NCI-H526 treated with DMSO at 0.1 percent for 48 hours (cell line): ENCODE measurements at places on chromosomes 13 and 19.

DNA sequence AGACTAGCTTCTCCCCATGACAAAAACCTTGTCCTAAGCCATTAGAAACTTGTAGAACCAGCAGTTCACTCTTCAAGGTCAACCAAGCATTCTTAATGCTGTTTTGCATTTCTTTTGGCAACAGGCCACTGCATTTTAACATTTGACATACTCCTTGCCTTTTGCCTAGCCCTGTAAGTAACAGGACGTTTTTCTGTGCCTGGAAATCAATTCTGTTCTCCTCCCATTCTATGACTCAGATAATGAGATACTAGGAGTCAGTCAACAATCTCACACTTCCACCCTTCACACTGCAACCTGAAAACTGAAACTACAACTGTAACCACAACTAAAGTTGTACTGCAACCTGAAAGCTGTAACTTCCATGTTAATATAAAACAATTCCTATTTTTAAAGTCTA is 268.7 kb downstream of the MZT1 start:
- DNase-seq: no peak

- DNase-seq: no peak
Measured at GRCh38 chr13:33582121-33582520, 235.8 kb upstream of the RFC3 start.

- DNase-seq: no peak
Measured at GRCh38 chr13:107665926-107666458, 549.3 kb downstream of the LIG4 start.

DNA sequence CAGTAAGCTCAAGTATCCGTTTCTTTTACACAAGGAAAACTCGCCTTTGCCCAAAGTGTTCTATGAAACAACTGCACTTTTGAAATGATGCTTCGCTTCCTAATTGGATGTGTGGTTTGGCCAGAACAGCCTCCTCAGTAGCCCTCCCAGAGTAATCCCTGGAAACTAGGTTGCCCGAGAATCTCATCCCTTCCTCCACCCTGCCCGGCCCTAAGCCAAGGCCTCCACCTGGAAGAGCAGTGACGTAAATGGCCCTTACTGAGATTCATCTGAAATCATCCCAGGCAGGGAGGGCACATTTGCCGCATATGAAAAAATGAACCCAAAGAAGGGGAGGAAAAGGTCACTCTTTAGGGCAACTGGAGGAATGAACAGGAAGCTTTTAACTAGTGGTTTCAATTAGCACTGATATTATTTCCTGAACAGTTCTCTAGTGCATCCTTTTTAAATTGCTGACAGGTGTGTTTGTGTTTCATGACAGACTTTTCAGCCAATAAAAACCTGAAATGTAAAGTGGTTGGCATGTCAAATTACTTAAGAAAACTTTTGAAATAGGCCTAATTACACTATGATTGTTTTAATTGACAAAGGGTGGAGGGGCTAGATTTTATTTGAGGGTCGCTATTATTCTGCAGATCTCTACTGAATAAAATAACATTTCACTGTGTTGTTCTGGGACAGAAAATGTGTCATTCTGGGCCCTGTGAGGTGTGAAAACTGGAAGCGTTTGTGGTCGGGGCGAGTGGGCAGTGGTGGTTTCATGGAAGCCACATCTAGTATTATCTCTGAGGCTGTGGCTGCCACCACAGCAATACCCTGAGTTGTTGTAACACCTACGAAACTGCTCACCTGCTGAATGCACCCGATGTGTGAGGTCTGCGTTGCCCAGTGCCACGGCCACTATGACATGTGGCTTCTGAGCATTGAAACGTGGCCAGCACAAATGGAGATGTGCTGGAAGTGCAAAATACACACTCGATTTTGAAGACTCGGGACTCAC is 112.1 kb downstream of the ZIC5 start:
- DNase-seq: no peak

DNA sequence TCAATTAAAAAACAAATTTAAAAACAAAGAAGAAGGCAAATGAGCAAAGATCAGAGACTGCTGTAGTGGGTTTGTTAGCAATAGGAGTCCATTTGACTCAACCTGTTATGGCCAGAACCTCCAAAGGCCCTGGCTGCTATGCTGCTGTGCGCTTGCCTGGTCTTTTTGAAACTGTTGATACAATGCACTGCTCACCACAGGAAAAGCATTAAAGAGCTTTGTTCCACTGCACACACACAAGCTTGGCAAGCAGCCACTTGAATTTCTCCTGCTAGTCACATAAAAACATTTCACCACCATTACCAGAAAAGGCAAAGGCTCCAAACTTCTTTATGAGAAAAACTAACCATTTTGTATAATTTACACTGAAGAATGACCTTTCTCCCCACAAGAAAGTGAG is 132.2 kb downstream of the FREM2 start:
- no peak for DNase-seq

GRCh38 chr19:51701468-51702100 is 8.5 kb downstream of the SPACA6 start:
- no peak for DNase-seq
